Activated CD4-positive, alpha-beta T cell treated with anti-CD3 and anti-CD28 coated beads for 1 hour (primary cell): ENCODE measurements at places on chromosomes 16 and 17.

GRCh38 chr17:81666092-81666341, 388 bp downstream of the OXLD1 start:
- no peak for DNase-seq

GRCh38 chr17:5665164-5665563, 80.9 kb upstream of the NLRP1 start:
- DNase-seq, result no peak

DNA sequence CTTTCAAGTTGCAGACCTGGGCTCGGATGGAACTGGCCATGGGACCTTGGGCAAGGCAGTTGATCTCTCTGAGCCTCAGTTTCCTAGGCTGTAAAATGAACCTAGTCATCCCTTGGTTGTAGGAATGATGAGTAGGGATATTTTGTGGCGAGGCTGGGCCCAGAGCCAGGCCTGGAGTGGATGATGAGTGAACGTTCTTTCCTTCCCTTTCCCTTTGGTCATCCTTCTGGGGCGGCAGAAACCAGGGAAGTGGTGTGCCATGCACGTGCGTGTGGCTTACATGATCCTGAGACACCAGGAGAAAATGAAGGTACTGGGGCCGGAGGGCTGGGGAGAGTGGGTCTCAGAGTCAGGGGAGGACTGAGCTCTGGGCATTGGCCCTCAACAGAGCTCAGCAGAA, 8.4 kb downstream of the FBRS start:
- DNase-seq, result no peak

DNA sequence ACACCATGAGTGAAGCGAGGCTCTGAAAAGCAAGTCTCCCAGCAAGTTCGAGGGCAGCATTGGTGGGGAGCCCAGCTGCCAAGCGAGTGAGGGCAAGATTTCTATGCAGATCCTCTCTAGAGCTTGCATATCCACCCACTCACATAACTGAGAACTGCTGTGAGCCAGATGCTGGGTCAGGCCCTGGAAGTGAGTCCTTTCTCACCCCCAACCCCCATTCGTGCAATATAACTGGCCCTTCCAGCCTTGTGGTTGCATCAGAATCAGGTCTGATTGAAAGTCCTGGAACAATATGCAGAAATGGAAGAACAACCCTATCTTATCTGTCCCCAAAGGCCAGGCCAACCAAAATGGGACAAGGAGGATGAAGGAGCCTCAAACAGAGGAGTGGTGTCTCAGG, 146.6 kb downstream of the IRX5 start:
- DNase-seq, result no peak

DNA sequence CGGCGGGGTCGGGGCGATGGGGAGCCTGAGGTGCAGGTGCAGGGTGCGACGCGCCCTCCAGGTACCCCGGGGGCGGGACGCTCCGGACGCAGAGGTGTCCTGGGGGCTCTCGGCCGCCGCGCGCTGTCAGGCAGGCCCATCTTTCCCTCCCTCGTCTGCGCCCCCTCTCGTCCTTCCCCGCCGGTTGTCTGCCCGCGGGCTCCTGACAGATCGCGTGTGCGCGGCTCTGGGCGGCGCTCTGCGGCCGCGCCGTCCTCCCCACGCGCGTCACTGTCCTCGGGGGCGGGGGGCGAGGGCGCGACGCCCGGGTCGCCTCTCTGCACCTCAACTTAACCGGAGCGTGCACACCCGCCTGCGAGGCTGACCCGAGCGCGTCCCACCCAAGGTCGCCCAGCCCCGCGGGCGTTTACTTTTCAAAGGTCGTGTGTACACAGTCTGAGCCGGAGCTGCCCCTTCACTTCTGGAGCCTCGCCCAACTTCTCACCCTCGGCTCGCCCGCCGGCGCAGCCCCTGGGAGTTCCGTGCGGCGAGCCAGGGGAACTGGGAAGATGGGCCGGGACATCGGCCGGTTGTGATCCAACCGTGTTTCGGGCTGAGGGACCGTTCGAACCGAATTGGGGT, 512 bp downstream of the AKAP1 start:
- peak; percentile 44 for DNase-seq

- no peak for DNase-seq
Observed at GRCh38 chr16:82241469-82242052, 71.5 kb upstream of the MPHOSPH6 start.

GRCh38 chr16:67718668-67719047, 458 bp downstream of the GFOD2 start:
- DNase-seq, result no peak

GRCh38 chr16:1642148-1642547, 30.0 kb downstream of the CRAMP1 start:
- no peak for DNase-seq

- no peak for DNase-seq
Observed at GRCh38 chr17:63426917-63427308, 19.2 kb downstream of the CYB561 start.

DNA sequence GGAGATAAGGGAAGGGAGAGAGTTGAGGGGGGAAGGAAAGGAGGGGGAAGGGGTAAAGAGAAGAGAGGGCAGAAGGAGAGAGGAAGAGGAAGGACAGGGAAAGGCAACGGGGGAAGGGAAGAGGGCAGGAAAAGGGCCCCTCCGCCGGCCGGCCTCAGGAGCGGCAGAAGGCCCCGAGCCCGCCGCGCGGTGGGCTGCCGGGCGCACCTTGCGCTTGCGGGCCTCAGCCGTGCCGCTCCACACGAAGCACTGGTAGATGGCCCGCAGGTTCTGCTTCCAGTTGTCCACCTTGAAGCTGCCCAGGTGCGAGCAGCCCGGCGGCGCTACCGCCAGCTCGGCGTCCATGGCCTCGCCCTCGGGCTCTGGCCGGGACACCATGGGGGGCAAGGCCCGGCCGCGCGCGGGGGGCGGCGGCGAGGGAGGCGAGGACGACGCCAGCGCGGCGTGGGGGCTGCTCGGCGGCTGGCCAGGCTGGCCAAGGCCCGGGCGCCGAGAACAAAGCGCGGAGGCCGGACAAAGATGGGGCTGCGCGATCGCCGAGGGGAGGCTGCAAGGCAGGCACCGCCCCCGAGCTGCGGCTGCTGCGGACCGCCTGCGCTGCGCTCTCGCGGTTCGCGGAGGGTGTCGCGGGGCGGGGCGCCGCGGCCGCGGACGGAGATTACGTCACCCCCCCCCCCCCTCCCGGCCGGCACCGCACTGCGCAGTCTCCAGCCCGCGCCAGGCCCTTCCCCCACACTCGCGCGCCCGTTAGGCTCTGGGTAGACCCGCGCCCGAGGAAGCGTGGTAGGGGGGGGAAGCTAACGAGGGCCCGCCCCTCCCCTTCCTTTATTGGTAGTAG, at the start of gene USP22:
USP22 (minus strand) TSS at position 554 of the 838 bp plus-strand sequence; CDS start at position 378, 176 bp downstream.
- peak; percentile 9 for DNase-seq

- peak; percentile 37 for DNase-seq
Observed at GRCh38 chr16:23435500-23435899, 17.5 kb downstream of the COG7 start.

- no peak for DNase-seq
Observed at GRCh38 chr16:5557966-5558365, 460.4 kb upstream of the EEF2KMT start.

- no peak for DNase-seq
Observed at GRCh38 chr17:41567317-41567716, 4.5 kb downstream of the KRT9 start.

DNA sequence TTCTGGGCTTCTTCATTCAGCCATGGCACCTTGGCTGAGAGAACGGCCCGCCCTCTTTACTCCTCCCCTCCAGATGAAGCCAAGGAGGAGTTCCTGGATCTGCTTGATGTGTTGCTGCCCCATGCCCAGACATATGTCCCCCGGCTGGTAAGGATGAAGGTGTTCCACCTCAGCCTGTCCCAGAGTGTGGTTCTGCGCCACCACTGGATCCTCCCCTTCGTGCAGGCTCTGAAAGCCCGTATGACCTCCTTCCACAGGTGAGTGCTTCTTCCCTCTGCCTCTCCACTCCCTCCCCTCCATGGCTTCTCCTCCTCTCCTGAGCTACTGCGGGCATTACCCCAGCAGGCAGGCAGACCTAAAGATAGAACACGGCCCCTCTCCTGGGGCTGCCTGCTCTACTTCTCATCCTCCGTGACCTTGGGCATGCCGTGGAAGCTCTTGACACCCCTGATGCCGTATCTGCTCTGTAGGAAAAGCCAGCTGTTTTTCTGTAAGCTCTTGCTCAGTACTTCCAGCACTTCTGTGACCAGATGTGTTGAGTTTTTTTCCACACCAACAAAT, 8.7 kb downstream of the USB1 start:
- DNase-seq, result no peak

DNA sequence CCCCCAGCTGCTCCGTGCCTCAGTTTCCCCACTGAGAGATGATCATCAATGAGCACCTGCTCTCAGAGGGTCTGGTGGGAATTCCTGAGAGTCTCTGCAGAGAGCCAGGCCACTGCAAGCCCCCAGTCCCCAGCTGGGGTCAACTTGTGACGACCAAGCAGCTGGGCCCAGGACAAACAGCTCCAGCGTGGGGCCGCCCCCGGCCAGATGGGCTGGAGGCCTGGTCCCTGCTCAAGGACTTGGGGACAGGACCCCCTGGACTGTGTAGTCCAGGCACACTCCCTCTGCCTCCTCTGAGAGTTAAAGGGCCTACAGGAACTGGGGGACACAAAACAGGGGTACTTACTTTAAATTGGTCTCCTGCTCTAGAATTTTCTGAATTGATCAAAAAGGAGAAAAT, 16.6 kb upstream of the AATK start:
- no peak for DNase-seq

- DNase-seq, result peak; percentile 15
Observed at GRCh38 chr17:68344701-68345136, 53.4 kb downstream of the ARSG start.

GRCh38 chr16:85195900-85196772, 83.9 kb upstream of the CIBAR2 start:
- no peak for DNase-seq
